ENCODE measurements at places on chromosomes 1 and 21.
A peak's percentile ranks its signal among the peaks of the same experiment; 100 is the strongest.

GRCh38 chr1:65538664-65539063 is 118.2 kb downstream of the LEPR start:
- no peak for DNase-seq

DNA sequence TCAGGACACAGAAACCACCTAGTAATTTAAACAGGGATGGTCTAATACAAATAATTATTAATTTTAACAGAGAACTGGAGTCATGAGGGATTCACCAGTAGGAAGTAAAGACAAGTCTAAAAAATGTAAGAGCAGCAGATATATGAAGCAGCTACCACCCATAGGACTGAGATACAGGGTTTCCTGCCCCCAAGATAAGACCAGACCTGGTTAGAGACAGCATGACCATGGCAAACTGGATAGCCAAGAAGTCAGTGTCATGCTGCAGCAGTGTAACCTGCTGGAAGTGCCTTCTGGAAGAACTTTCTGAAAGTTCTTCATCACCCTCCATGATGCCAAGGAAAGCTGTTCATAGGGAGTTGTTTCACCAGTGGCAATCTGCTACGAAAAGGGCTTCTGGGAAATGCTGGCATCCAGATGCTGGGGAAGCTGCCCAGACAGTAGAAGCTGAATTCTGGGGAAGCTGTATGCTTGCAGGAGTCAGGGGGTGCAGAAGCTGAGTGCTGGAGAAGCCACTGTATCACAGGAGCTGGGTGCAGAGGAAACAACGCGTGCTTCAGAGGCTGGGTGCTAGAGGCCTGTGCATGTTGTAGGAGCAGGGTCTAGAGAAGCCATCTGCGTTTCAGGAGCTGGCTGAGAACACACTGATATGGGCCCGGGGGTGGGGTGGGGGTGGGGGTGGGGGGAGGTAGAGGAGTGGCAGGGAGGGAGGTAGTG is 356.4 kb downstream of the DISC1 start:
- DNase-seq = no peak

DNA sequence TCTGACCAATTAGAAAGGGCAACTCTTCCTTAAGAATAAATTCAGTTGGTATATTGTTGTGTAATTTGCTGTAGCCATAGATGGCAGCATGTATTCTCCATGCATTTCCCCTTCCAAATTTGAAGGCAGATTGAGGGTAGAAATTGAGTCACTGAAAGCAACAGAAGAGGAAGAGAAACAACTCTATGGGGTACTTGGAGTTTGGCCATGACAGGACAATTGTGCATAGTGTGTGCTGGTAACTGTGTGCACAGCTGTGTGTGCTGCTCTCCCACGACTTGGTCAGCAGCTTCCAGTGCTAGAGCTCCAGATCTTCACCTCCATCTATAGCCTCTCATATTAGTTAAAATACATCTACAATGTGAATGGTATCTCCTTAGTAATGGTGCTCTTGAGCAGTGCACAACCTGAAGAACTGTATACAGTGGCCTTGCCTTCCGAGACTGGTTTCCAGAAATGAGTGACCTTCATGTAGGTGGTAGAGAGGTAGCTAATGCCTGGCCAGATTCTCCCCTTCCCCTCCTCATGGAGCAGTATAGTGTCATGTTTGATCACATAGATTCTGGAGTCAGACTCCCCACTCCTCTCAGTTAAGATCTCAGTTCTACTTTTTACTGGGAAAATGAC is 882 bp upstream of the FCAMR start:
- DNase-seq = no peak

DNA sequence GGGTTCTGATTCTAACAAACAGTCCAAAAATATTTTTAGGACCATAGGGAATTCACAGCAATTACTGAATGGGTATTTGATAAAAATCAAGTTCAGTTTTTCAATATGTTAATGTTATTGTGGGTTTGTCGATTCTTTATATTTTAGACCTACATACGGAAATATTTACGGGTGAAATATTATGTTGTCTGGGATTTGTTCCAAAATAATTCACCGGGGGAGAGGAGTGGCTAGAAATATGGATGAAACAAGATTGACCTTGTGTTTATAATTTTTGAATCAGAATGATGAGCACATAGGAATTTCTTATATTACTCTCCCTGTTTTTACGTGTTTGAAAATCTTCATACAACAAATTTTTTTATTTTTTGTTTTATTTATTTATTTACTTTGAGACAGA is 56.7 kb upstream of the USP1 start:
- DNase-seq = no peak

GRCh38 chr1:246677842-246678241 is 46.4 kb upstream of the SCCPDH start:
- DNase-seq = no peak

DNA sequence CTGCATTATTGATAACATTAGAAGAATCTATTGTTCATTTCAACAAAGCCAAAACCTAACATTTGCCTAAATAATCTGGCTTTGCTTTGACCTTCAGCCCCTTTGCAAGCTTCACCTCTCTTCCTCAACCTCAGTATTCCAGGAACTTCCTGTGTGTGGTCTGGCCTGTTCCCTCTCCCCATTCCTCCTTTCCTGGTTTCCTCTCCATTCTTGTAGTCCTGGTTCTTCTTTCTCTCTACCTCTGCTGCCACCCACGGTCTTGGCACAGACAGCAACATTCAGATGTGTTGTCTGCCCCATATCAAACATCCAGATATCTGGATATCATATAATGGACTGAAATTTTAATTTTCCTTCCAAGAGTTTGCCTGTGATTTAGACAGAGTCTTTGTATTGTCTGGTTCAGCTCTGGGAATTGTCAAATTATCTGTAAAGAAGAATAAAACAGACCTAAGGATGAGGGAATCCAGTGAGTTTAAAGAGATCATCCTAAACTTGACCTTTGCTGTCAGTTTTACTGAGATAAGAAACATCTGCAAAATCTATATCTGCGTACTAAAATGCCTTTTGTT is 148.1 kb upstream of the KCTD3 start:
- DNase-seq = no peak

- peak; percentile 34 for DNase-seq
Observed at GRCh38 chr1:209884665-209885117, 53.3 kb upstream of the SYT14 start.

DNA sequence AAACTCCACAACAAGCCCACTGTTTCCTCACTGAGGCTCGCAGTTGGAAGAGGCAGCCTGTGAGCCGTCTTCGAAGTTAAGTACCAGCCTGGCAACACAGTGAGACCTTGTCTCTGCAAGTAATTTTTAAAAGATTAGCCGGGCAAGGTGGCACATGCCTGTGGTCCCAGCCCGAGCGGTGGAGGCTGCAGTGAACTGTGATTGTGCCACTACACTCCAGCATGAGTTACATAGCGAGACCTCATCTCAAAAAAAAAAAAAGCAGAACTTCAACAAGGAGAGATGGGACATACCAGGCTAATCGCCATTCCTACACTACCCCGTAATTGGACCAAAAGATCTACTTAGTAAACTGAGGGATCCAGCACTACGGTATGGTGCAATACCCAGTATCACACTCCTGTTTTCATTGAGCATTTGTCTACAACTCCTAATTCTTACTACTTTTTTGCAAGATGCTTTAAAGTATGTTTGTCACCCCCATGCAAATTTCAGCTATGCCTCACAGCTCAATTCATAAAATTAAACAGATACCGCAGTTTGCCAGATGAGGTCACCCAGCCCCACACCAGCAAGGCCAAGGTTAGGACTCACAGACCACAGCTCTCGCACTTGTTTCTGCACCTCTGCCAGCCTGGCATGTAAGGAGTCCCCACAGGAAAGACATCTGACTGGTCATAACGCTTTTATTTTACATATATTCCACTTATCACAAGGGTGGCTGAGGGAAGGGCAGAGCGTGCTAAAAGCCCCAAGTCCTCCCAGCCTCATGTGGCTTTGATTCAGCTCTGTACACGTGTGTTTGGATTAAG is 21.0 kb downstream of the SDE2 start:
- DNase-seq = no peak

- DNase-seq = no peak
Observed at GRCh38 chr1:244044423-244044822, 6.7 kb upstream of the ZBTB18 start.

DNA sequence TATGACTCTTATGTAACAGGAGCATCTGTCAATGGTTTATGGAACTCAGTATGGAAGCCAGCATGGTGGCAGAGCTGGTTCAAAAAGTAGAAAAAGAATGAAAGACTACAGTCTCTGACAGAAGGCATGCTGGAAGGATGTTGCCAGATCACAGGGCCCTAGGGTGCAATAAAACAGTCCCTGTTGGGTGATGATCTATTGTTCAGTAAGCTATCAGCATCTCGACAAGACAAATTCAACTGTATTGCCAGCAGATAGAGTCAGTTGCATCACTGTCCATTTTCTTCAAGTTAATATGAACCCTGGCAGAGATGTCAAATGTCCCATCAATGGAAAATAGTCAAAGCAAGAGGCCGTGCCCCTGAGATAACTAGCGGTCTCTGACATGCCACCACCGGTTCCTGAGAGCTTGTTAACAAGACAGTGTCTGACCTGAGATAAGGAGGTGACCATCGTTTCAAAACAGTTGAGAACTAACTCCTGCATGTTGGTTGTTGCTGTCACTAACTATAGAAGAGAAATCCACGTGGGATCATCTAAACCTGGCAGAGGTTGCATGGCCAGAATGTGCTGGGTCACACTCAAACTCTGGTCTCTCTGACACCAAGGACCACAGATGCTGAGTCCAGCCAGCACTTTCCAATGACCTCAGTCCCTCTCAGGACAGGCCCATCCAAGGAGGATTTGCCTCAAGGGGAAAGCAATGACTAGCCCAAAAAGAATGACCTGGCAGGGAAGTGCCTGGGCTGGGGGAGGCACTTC is 125.9 kb downstream of the RIPK4 start:
- DNase-seq = no peak

DNA sequence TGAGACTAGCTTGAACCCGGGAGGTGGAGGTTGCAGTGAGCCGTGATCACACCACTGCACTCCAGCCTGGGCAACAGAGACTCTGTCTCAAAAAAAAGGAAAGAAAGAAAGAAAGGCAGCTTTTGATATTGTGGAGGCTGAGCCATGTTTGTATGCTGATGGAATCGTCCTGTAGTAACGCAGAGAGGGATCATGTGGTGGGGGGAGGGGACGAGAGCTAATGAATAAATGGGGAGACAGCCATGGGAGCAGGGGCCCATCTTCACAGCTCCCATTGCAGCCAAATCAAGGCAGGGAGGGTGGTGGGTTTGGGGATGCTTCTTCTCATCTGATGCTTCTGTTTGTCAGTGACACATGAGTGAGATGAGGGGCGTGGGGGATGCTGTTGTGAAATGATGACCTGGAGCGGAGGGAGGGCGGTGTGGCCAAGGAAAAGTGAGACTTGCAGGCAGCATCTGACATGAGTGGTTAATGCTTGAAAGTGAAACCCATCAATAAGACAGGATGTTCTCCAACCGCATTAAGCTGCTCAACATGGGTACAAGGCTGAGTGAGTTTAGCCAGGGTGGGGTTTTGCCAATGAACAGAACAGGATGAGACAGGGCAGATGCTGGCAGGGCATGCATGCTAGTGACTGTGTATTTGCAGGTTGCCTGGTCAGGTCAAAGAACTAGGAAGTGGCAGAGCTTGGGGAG is 16.7 kb downstream of the SPATA21 start:
- DNase-seq = peak; percentile 63

- DNase-seq = no peak
Observed at GRCh38 chr1:231926340-231926739, 299.8 kb downstream of the DISC1 start.

GRCh38 chr1:24294228-24294672 is 24.9 kb upstream of the GRHL3 start:
- no peak for DNase-seq

GRCh38 chr21:14875186-14875585 is 189.6 kb downstream of the NRIP1 start:
- no peak for DNase-seq

- no peak for DNase-seq
Observed at GRCh38 chr1:94636100-94636499, 94.5 kb upstream of the F3 start.

- no peak for DNase-seq
Observed at GRCh38 chr1:172141341-172141881, 279.1 kb upstream of the C1orf105 start.

GRCh38 chr1:26790551-26790953 is 2.8 kb downstream of the PIGV start:
- no peak for DNase-seq

DNA sequence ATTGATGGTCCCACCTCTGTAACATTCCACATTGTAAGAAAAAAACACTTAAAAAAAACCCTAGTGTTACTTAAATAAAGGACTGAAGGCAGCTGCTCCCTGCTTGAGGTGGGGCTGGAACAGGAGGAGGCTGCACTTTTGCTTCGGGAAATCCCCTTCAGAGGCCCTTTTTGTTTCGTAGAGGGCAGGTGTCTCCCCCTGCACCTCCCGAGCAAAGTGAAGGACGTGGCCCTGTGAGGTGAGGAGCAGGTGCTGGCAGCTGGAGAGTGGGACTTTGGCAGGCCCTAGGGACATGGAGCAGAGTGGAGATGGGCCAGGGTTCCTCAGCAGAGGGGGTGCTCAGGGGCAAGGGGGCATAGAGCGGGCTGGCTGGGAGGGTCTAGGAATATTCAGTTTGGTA is 33.4 kb upstream of the WNT4 start:
- peak; percentile 41 for DNase-seq

DNA sequence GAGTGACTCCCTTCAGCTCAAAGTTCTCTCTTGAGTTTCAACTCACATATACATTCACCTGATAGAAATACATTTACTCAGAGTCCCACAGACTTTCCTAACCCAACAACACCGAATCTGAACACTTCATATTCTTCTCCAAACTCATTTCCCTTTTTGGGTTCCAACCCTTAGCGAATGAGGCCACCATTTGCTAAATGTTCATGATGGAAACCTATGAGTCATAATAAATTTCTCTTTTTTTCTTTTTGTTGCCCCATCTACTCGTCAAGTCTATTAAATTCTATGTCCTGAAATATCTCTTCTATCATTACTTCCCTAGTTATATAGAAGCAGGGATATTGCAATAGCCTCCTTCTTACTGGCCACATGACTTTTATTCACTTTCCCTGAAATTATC is 100.1 kb downstream of the HLX start:
- no peak for DNase-seq

DNA sequence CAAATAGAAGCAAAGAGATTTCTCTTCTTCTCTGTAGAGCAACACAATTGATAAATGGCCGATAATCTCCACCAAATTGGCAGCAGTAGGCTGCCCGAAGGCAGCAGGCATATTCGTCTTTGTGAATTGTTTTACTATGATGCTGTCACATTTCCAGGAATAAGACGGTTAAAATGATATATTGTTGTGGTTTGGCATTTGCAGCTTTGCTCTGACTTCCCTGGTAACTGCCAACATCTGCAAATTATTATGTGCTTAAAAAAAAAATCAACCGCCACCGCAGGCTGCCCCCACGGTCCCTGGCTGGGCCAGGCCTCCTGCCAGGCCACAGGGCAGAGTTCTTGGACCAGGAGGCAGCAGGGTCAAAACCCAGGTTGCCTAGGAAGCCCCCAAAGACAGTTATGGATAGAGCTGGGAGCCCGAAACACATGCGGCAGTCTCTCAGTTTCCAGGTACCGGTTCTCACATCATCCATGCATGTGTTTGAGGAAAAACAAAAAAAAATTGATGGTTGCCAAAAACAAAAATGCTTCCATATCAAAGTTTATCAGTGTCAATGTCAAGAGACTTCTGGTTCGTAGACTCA is 179.3 kb downstream of the ETS2 start:
- no peak for DNase-seq
